Vagina (tissue), 2 donors: ENCODE measurements at places on chromosomes 12 and 14.

GRCh38 chr12:121537814-121538698 lies 42.8 kb downstream of the KDM2B start:
- DNase-seq, result no peak

GRCh38 chr12:53182903-53183302 lies 2.2 kb upstream of the CSAD start:
- no peak for DNase-seq

DNA sequence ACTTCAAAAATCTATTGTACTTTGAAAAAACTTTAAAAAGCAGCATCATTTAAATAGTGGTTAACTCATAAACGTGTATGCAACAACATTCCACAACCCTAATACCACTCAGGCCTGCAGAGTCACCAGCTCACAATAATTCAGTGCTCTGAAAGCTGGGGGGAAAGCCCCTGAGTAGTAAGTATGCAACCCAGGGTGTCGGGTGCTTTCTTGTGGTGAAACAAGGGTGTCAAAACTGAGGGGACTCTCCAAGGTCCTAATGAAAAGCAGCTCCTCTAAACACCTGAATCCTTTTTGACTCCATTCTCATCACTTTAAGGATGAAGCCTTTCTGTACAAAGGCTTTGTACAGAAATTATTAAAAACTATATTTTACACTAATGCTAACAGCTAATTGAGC lies 33.7 kb downstream of the FGFR1OP2 start:
- no peak for DNase-seq

- DNase-seq, result no peak
These were observed 315.3 kb downstream of the DIO2 start for GRCh38 chr14:79896009-79896408.

DNA sequence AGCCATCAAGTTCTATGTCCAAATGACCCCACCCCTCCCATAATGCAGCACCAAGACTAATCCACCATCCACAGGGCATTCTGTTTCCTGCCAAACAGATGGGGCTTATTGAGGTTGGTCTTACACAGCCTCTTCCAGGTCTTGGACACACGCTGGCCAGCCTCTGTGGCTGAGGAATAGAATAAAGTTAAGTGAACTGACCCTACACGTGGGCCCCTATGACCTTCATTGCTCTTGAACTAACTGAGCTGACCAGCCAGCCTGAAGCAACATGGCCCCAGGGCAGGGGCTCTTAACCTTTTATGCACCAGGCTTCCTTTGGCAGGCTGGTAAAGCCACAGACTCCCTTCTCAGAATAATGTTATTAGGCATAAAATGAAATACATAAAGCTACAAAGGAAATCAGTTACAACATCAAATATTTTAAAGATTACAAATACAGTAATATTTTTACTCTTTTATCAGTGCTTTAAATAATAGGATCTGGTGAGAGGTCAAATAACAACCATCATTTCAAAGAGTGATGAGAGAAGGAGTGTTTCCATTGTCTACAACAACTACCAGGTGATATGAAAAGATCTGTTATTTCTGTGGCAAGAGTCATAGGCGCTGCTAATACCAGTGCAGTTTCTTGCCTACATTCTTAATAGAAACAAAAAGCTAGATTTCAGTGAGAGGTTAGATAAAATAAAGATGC lies 192.9 kb upstream of the NUDT4 start:
- DNase-seq, result no peak

DNA sequence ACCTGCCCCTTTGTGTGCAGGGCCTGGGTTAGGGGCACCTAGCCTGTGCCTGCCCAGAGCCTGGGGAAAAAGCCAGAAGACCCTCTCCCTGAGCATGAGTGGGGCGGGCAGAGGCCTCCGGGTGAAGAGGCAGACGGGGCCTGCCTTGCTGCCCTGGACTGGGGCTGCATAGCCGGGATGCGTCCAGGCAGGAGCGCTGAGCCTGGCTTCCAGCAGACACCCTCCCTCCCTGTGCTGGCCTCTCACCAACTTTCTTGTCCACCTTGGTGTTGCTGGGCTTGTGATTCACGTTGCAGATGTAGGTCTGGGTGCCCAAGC lies 216.1 kb downstream of the TMEM121 start:
- DNase-seq, result no peak

- DNase-seq, result no peak
These were observed 13.2 kb downstream of the ADIPOR2 start for GRCh38 chr12:1703771-1704722.

GRCh38 chr14:90388437-90388836 lies 8.4 kb upstream of the CALM1 start:
- no peak for DNase-seq

- DNase-seq, result no peak
These were observed 165.5 kb downstream of the PTPN11 start for GRCh38 chr12:112584266-112584722.

DNA sequence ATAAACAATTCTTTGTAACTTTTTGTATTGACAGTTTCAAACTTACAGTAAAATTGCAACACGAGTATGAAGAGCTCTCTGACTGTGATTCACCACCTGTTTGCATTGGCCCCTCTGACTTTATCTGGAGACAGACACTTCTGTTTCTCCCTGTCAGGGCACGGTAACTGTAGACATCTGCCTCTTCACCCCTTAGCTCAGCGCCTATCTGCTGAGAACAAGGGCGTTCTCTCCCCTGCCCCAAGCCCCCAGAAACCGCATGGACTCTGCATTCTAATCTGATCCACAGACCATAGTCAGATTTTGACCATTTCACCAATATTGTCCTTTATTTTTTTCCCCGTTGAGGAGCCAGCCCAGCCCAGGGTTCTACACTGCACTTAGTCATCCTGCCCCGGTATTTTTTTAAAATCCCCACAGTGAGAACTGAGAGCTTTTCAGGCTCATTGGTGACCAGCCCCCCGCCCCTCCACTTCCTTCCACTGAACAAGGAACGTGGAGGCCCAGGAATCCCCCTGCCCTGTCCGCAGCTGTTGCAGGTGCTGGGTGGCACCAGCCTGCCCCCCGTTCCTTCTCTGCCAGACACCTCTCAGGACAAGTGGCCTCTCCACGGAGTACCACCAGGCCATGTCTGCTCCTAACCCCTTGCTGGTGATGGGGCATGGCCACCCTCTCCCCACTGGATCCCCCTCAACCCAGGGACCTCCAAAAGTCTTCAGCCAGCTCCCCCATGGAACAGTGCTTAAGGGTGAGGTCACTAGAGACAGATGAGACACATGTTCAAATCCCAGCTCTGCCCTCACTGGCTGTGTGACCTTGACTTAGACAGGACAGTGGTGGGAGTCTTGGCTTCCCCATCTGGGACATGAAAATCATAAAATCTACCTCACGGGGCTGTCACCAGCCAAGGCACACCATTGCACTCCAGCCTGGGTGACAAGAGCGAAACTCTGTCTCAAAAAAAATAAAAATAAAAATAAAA lies 11.2 kb downstream of the RHOF start:
- DNase-seq, result no peak

- DNase-seq, result no peak
These were observed 1415.2 kb downstream of the AACS start for GRCh38 chr12:126480451-126480850.

DNA sequence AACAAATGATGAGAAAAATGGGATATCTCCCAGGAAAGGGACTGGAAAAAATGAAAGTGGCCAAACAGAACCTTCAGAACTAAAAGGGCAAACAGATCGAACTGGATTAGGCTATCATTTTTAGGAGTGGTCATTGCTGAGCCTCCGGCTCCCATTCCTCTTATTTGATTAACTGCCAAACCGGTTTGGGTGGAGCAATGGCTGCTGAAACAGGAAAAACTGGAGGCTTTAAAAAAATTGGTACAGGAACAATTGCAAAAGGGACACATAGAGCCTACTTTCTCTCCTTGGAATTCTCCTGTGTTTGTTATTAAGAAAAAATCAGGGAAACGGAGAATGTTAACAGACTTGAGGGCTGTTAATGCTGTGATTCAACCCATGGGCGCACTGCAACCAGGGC lies 49.7 kb downstream of the TNFAIP2 start:
- DNase-seq, result no peak

DNA sequence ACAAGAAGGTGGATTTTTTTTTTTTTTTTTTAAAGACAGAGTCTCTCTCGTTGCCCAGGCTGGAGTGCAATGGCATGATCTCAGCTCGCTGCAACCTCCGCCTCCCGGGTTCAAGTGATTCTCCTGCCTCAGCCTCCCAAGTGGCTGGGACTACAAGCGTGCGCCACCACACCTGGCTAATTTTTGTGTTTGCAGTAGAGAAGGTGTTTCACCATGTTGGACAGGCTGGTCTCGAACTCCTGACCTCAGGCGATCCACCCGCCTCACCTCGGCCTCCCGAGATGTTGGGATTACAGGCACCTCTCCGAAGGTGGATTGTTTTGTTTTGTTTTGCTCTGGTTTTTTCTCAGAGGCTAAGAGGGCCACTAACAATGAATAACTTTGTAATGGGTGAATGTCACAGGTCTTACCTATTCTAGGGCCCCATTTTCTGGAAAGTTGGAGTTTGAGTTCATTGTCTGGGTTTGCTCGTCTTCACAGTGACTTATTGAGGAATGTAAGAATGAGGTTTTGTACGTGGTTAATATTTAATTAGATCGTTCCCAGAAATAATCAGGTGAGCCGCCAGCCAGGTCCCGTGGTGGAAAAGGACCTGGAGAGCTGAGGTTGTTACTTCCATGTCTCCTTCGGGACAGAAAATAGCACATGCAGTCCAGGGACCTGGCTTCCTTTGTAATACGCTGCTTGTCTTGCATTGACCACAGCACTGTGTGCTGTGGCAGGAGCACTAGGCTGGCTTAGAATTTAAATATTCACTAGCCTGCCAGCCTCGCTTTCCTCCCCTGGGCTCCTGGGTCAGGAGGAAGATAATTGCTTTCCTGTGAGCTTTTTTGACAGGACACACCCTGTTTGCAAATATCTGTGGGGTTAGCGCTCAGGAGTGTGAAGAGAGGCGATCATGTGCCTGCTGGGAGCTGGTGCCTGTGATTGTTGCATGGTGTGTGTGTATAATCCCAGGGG lies 2.3 kb downstream of the HIP1R start:
- no peak for DNase-seq

DNA sequence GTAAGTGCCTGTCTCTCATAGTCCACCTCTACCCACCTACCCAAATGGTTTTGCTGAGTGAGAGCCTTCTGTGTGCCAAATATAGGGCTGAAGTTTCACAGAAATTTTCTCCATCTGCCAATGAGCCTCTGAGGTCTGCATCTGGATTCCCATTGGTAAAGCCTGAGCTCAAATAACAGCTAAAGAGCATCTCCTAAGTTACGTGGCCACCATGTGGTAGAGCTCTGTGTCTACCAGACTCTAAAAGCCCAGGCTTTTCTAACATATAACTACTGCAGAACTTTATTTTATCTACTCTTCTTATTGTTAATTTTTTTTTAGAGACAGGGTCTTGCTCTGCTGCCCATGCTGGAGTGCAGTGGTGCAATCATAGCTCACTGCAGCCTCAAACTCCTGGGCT lies 16.0 kb downstream of the AMDHD1 start:
- DNase-seq, result no peak

DNA sequence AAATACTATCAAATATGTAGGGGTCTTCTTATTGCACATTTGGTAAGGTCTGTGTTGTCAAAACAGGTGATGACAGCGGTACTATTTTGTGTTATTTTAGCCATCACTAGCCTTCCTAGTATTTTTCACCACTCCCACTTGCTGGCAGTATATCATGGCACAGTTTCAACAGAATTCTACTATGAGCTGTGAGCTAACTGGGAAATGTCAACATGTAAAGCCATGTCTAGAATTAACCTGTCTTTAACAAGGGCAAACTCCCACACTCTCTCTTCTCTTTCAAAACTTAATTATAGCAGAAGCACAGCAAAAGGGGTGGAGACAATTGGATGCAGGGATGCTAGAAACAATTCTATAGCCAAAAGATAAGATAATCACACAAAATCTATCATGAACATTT lies 253.4 kb downstream of the PAX9 start:
- no peak for DNase-seq

DNA sequence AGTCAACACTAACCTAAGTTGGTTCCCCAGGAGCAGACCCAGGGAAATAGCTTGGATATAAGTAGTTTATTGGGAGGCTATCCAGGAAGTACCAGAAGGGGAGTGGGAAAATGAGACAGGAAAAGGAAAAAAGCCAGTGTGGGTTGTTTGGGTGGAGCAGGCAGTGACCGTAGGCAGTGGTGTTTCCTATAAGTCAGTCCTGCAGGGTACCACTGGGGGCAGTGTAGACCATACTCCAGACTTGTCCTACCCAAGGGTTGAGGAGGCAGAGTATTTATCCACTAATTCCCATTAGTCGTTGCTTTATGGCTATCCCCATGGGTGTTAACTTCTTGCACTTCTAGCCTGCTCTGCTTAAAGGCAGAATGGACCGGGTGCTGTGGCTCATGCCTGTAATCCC lies 6.4 kb upstream of the CCDC60 start:
- DNase-seq, result no peak
